ENCODE measurements at places on chromosomes 3 and 15. TPM values are rescaled to one million over a fixed set of nuclear protein-coding genes. Genes with fewer than 3 reads are reported as not detected.

The SLC9A9 gene
- 4.9 TPM for polyA plus RNA-seq

The PP2D1 gene
- polyA plus RNA-seq: not detected

The DNAJC19 gene
- 41.0 TPM for polyA plus RNA-seq

The AADAC gene
- not detected for polyA plus RNA-seq

The ZNF502 gene
- 2.0 TPM for polyA plus RNA-seq

The TUSC7 gene
- not detected for polyA plus RNA-seq

The PLCL2 gene
- 6.3 TPM for polyA plus RNA-seq

The TMEM207 gene
- polyA plus RNA-seq: not detected

The MYZAP gene
- polyA plus RNA-seq: 0.51 TPM

The TMEM45A gene
- polyA plus RNA-seq: 1.1 TPM

All from brain (organoid and tissue), 16 donors.